T-helper 9 cell (primary cell): ENCODE measurements at places on chromosomes 5 and 9.

DNA sequence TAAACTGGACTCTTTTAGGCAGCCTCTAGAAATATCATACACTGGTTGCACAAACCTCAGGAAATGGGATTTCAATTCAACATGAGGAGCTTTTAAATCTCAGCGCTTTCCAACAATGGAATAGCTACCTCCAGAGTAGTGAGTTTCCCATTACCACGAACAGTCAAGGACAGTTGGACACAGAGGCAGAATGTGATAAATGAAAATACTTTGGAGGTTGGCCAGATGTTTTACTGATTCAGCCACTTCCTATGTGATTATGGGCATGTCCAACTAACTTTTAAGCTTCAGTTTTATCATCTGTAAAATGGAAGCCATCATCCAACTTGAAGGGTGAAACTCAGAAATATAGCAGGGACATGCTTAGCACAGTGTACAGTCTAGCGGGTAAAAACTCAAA lies 2.1 kb downstream of the FBXW2 start:
- no peak for DNase-seq

DNA sequence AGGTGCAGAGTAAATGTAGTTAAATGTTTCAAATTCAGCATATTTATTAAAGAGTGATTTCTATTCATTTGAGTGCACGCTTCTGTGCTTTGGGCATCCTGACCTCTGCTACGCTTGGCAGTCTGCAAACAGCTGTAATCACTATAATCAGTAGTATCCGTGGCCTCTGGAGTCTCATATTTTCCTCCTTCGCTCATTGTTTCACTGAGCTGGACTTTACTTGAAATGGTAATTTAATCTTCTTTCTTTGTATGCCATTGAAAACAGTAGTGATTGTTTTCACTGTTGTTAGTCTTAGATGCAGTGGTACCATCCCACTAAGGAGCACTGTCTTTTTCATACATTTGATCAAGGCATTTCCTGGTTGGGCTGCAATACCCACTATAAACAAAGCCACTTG lies 43.5 kb upstream of the CAVIN4 start:
- DNase-seq: no peak

DNA sequence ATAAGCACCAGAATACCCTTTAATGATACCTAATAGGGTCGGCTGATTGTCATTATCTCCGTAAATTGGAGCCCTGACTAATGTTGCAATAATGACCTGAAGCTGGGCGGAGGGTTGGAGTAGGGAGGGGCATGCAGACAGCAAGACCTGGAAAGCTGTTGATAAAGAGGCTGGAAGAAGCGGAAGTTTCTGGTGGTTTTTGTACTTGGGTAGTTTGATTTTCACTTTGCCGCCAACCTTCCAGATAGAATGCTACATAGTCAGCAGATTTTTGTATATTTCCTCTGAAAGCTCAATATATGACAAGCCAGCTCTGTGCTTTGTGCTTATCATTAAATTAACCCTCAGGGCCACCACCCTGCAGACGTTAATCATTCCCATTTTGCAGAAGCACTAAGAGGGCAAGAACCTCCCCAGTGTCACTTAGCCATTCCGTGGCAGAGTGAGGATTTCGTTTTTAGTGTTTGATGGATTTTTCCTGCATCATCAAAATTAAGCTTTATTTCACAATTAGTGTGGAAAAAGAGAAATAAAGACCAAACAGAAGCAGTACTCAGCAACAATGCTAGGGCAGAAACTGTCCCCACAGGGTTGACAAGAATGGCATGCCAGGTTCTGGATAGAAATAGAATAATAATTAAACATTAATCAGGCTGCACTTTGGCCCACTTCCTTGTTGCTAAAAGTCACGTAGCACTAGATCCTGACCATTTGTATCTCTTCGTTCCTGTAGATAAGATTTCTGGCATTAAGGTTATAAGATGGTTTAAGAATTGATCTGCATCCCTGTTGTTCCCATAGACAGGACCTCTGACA lies 34.7 kb downstream of the DIRAS2 start:
- DNase-seq: no peak

DNA sequence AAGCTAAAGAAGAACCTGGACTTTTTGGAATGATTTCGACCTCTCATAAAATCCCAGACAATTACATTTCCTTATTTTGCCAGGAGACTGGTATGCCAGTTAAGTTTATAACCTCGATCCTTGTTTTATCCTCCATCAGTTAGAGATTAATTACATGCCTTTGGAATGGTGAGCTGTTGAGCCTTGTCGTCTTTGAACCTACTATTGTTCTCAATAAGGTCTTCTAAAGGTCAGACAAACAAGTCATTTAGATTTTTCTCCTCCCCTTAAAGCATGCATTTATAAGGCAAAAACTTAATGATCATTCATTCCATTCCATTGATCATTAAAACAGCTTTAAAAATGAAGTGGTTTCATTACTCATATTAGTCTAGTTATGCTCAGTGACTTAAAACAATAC lies 304.9 kb downstream of the DOCK8 start:
- no peak for DNase-seq

DNA sequence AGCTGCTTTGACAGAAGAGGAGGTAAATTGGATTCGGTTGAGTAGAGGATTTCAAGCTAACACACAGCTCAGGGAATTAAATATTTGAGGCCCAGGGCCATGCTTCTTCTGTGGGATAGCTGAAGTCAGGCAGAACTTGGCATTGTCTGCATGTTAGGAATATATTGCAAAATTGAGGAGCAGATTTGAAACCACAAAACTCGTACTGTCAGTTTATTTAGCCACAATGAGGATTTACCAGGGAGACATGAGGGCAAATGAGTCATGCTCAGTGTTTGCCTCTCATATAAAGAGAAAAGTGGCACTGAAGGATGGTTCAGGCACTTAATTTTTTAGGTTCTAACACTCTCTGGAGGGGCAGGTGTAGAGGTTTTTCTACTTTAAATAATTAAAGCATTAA lies 83.0 kb upstream of the PRLR start:
- DNase-seq: no peak

GRCh38 chr5:79774171-79774854 lies 84.7 kb downstream of the CMYA5 start:
- no peak for DNase-seq

DNA sequence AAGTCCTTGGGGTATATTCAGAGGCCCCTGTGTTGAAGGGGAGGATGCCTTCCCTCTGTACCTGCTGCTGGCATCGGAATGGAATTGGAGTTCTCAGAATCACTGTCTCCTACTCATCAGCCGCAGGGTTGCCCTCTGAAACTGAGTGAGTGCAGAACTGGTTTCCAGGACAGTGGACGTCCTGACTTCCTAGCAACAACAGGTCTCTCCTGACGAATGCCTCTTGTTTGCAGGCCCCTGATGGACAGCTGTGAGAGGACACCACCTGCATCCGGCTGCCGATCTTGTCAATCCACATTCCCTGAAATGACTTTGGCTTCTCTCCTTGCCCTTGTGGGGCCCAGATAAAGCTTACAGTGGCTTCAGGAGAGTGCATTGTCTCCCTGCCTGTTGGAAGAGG lies 274.5 kb downstream of the NSG2 start:
- no peak for DNase-seq

DNA sequence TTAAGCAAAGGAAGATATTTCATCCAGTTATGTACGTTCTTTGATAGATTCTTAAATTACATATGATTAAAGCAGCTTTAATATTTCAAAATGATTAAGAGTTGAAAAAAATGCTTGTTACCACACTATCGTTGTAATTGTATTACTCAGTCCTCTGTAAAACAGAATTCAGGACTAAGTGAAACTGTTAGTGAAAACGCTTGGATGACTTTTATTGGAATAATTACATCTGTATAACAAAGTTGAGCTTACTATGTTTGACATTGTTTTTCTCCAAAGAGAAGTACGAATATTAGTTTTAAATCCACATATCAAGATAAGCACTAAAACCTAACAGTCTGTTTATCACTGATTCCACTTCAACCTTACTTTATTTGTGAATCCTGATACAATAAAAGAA lies 8.7 kb upstream of the NADK2 start:
- no peak for DNase-seq

GRCh38 chr9:6096821-6097220 lies 81.4 kb upstream of the RANBP6 start:
- no peak for DNase-seq
